ENCODE measurements at places on chromosomes 6 and 20.

GRCh38 chr6:98260382-98260781 lies 574.0 kb upstream of the POU3F2 start:
- DNase-seq = no peak

DNA sequence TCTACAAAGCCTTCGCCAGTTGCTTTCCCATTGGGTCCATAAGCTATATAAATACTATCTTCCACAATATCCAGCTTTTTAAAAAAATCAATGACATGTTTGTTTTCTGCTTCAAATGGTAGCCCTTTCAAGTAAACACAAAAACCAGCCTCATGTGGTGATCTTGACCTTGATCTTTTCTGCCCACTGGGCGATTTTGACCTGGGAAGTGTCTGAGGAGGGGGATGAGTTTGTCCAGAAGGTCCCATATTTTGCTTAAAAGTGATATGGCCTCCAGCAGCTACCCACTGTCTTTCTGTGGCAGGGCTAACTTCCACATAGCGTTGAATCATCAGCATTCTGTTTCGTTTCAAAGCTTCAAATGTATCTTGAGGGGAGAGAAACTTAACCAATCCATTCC lies 10.8 kb downstream of the CPNE1 start:
- no peak for DNase-seq

- DNase-seq = no peak
Observed at GRCh38 chr20:37389241-37389747, 43.4 kb downstream of the SRC start.

- DNase-seq = peak; percentile 43
Observed at GRCh38 chr6:143232849-143233248, 172.2 kb downstream of the AIG1 start.

GRCh38 chr6:143323729-143324470 lies 126.6 kb downstream of the ADAT2 start:
- no peak for DNase-seq

DNA sequence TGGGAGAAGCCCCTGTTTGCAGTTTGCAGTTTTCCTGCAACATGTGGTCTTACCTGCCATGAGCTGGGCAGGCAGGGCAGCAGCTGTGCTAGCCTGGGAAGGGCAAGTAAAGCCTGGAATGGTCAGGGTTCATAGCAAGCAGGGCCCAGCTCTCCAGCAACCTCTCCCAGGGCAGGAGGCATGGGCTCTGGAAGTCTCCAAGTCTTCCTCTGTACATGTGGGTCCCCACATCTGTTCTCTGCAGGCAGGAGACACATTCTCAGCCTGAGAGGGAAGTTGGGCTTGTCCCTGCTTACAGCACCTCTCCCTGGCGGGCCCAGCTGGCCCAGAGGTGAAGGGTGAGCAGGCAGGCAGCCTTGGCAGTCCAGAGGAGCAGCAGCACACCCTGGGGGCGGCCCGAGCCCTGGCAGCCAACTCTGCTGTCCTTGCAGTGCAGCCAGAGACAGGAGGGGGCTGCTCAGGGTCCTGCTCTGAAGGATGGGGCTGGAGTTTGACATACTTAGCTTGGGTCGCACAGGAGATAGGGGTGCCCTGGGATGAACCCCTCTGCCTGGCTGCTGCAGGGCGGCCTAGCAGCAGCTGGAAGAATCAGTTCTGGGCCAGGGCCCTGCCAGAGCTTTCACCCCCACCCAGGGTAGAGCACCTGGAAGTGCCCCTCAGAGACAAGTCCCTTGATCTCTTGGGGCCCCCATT lies 176.0 kb downstream of the MRPL14 start:
- peak; percentile 36 for DNase-seq

- DNase-seq = no peak
Observed at GRCh38 chr6:44481056-44481455, 93.5 kb downstream of the CDC5L start.

- DNase-seq = no peak
Observed at GRCh38 chr6:128979071-128979470, 96.1 kb downstream of the LAMA2 start.

DNA sequence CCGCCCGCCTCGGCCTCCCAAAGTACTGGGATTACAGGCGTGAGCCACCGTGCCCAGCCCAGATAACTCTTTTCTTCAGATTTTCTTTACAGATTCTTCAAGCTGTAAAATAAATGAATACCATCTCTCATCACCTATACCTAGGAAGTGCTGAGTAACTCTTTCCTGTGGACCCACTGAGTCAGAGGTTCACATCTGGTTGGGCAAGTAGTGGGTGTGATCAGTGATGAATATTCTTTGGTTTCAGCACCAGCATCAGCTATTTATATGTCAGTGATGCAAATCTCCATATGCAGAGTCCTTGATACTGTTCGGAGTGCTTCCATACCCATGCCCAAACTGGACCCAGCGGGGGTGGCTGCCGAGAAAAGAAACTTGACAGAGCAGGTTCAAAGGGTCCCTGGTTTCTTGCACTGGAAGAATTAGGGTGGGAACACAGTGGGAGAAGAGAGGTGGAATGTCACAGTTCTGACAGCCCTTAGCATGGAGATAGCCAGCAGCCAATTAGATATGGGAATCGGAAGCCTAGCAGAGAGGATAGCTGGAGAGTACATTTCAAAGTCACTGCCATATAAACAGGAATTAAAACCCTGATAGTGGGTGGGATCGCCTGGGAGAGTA lies 64.9 kb upstream of the DDR1 start:
- no peak for DNase-seq

- no peak for DNase-seq
Observed at GRCh38 chr6:15036690-15037245, 209.1 kb upstream of the JARID2 start.

DNA sequence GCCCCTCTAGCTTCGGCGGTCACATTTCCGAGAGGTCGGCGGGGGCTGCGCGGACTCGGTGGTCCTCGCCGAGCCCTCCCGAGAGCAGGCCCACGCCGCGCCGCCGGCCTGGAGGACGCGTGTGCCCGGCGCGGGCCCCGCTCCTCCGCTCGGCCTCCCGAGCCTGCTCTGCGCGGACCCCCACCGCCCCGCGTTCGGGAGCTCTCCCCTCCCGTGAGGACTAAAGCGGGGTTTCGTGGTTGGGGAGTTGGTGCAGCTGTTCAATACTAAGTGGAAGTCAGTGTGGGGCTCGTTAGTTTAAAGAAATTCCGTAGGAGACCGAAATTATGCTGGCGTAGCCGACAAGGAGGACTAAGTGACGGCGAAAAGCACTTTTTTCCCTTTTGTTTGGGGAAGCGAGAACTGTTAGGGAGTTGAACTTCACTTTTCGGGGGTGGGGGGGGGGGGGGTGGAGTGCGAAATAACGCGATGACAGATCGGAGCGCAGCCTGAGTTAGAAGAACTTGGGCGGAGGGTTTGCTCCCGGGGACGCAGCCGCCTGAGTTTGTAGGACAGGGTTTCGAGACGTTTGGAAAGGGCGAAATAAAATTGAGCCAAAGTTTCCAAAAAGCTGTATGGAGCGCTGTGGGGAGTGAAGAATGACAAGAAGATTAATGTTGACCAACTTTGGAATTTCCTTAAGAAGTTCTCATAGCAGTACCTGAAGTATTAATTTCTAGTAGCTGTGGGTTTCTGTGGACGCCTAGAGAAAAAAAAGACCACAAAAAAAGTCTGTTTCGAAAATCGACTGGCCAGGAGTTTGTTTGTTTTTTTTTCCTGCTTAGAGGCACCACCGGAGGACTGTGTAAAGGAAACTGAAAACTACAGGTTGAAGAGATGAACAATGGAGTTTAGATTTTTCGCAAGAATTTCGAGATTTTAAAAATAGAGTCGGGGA lies 1.4 kb downstream of the QKI start:
- DNase-seq = peak; percentile 55

GRCh38 chr20:25588491-25588890 lies 3.2 kb upstream of the NINL start:
- DNase-seq = no peak

- no peak for DNase-seq
Observed at GRCh38 chr6:166556863-166557322, 29.6 kb downstream of the RAMACL start.

- no peak for DNase-seq
Observed at GRCh38 chr6:47836046-47836445, 54.2 kb downstream of the OPN5 start.

DNA sequence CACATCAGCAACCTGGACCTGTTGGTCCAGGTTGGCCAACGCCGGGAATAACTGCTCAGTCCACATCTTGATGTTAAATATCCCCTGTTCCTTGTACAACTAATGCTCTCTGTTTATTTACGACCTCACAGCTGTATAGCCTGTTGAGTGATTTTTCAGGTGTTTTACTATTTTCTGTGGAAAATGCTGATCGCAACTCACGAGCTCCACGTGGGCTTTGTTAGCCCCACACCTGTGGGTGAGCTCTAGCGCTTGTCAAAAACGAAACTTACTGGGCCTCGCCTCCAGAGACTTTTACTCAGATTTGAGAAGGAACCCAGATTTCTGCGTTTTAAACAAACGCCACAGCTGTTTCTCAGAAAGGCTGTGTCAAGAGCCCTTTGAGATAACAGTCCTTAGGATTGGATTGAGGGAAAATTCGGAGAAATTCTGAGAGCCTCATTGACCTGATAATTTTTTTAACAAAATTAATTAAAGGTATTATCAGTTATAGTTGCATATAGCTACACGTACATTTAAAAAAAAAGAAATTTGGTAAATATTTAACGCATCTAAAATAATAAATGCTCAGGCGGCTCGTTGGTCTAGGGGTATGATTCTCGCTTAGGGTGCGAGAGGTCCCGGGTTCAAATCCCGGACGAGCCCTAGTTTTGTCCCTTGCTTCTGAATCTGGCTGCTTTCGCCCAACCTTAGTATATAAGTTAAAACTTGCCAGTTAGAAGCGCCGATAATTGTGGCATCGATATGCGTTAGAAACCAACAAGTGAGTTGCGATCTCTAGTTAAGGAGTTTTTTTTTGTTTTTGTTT lies 16.7 kb downstream of the HMGN4 start:
- DNase-seq = peak; percentile 67

- DNase-seq = no peak
Observed at GRCh38 chr6:150539111-150539510, 60.6 kb upstream of the PLEKHG1 start.

GRCh38 chr20:57275334-57275733 lies 8.9 kb upstream of the BMP7 start:
- DNase-seq = no peak

GRCh38 chr6:136753624-136754023 lies 38.7 kb downstream of the MAP3K5 start:
- peak; percentile 84 for DNase-seq

DNA sequence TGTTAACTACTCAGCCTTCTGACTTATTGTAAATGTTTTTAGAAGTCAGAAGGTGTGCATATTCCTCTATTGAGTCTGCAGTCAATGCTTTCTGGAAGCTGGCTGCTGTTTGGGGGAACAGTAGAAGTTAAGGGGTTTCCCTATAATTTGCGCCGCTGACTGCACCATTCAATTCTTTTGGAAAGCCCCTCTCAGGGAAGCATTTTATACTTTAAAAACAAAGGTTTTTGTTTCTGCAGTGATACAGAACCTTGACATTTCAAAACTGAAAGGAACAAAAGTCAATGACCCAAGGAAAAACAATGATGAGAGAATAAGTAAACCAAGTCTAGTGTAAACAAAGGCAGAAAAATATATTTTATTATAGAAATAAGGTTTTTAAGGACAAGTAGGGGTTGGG lies 120.8 kb upstream of the TNFAIP3 start:
- no peak for DNase-seq

GRCh38 chr6:56984884-56985283 lies 30.0 kb downstream of the BEND6 start:
- no peak for DNase-seq

DNA sequence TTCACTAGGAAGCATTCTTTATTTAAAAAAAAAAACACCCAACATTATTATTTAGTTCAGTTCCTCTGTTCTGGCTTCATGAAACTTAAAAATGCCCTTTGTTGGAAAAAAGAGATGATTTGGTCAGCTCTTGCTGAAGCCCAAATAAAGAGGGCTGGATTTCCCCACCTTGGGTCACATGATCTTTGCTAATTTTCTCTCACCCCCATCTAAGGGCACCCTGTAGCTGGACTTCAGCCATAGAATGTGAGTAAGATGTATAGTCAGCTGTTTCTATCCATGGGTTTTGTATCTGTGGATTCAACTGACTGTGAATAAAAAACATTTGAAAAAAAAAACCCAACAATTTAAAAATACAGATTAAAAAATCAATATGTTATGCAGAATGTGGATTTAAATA lies 213.9 kb upstream of the SULF2 start:
- no peak for DNase-seq

- DNase-seq = no peak
Observed at GRCh38 chr6:166683477-166683876, 56.4 kb upstream of the RPS6KA2 start.

DNA sequence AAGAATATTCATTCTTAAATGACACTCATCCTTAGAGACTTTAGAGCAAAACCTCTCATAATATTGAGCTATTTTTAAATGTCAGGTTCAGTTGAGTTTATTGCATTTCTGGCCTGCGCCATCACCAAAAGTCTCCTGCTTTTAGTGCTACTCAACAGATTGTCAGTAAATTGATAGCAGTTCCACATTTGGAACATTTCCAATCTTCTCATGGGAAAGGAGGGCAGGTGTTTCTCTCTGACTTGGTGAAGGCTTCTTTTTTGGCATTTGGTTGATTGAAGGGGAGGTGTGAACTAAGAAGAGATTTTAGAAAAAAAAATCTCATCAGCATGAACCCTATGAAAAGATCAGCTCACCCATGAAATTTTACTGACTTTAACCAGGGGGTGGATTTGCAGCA lies 125.9 kb upstream of the INSM1 start:
- DNase-seq = no peak

DNA sequence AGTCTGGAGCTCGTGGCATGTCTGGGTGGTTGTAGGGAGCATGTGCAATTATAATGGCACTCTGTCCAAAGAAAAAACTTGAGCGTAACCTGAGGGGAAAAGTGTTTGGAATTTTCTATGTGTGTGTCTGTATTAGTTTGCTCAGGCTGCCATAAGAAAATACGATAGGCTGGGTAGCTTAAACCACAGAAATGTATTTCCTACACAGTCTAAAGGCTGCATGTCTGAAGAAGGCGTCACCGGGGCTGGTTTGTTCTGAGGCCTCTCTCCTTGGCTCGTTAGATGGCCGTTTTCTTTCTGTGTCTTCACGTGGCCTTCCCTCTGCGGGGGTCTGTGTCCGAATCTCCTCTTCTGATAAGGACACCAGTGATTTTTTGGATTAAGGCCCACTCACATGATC lies 59.0 kb downstream of the IGF2R start:
- no peak for DNase-seq

DNA sequence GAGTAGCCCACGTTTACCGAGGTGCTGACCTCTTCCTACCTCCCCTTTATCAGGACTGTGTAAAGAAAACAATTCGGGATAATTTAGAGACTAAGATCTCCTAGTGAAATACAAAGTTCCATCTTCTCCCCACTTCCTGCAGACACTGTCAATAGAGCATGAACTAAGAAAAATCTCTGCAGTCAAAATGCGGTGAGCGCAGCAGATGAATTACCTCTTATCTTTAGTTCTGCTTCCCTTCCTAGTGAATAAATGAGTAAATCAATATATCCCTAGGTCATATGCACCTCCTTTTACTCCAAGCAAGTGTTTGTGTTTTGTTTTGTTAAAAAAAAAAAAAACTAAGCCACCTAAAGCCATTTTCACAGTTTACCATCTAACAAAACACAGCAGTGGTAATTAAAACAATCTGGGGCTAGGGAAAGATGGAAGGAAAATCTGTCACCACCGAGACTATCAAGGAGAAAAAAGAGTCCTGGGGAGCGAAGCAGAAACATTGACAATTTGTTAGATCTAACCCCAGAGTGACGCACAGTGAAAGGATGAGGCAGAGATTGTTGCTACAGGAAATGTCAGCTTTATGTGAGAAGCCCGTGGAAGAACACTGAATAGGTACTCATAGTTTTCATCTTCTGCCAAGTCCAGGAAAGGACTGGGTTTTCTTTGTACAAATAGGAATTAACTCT lies 159.4 kb upstream of the SPTLC3 start:
- DNase-seq = no peak

- DNase-seq = no peak
Observed at GRCh38 chr20:9490631-9491030, 23.8 kb upstream of the LAMP5 start.
